Heart right ventricle (tissue), 16 donors: ENCODE measurements at places on chromosomes 16 and 17. TPM values are rescaled to one million over a fixed set of nuclear protein-coding genes. Genes with fewer than 3 reads are reported as not detected.
A peak's percentile ranks its signal among the peaks of the same experiment; 100 is the strongest.

GRCh38 chr16:53216798-53217197 is 162.0 kb downstream of the CHD9 start:
- peaks cover 95% of the 10 kb centered on the region for H3K4me1 ChIP-seq
- H3K4me3 ChIP-seq: no peak overlapping the region
- H3K36me3 ChIP-seq: no peaks in the 10 kb centered on the region
- H3K27ac ChIP-seq: no peak overlapping the region
- H3K27me3 ChIP-seq: no peaks in the 10 kb centered on the region

DNA sequence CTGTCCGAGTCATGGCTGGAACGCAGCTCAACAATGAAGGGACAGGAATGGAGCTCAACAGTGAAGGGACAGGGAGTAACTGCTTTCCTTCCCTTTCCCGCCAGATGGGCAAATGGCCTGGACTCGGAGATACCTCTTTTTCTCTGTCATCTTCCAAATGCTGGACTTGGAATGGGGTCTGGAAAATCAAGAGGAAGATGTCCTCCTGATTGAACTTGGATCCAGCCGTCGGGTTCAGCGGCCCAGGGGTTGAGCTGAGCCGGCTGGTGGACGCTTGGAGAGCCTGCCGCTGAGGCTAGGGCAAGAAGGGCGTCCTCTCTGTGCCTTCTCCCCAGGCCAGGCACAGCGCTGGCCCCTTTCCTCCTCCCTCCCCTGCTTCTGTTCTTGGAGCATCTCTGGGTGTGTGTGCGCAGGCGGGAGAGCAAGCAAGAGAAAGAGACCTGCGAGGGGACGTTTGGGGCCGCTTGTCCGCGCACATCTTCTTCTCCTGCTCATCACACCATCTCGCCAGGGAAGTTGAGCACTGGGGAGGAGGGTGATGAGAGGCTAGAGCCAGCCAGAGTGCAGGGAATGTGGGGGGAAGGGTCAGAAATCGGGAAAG is 6.6 kb downstream of the NEUROD2 start:
- DNase-seq: no peak
- peaks cover 100% of the 10 kb centered on the region for H3K27me3 ChIP-seq
- no peak overlapping the region for H3K27ac ChIP-seq
- H3K4me1 ChIP-seq: peaks cover 33% of the 10 kb centered on the region

DNA sequence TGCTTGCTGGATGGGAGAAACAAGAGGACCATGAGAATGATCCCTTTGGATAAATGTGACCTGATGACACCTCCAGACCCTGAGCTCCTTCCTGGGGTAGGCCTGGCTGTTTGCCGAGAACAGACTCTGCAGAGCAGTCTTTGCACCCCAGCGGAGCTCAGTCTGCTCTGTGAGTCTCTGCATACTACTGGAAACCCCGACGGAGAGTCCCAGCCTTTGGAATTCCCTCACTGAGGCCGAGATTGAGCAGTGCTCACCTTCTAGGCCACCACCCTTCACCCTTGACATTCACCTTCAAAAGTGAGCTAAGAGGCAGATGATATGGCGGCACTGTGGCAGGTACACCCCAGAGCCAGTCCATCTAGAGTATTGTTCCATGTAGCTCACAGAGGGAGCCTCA is 172.2 kb upstream of the CDH13 start:
- no peak for DNase-seq
- H3K27ac ChIP-seq: no peak overlapping the region
- H3K27me3 ChIP-seq: no peaks in the 10 kb centered on the region
- H3K4me1 ChIP-seq: no peaks in the 10 kb centered on the region

- peaks cover under 1% of the 10 kb centered on the region for H3K4me1 ChIP-seq
- peaks cover 22% of the 10 kb centered on the region for H3K27me3 ChIP-seq
- no peaks in the 10 kb centered on the region for H3K36me3 ChIP-seq
- DNase-seq: no peak
- no peak overlapping the region for H3K4me3 ChIP-seq
- H3K27ac ChIP-seq: no peak overlapping the region
These were observed 8.1 kb upstream of the EPX start for GRCh38 chr17:58184308-58184985.

DNA sequence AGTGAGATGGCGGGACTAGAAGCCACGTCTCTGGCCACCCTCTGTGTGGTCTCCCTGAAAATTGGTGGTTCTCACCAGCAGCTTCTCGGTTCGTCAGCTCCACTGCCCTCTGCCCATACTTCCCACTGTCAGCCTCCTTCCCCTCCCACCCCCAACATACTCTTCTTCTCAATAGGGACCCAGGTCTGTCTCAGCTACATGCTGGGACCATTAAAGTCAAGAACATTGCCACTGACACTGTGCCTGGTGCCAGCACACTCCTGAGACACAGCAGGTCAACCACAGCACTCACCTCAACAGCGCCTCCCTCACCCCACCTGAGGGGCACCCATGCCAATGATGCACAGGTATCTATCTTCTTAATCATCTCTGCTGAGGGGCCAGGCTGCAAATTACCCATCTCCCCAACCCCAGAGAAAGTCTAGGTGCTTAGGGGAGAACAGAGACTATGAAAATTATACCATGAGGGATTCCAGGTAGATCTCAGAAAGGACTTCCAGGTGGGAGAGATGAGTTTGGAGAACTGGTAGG is 1.3 kb downstream of the PLXDC1 start:
- H3K27me3 ChIP-seq: no peaks in the 10 kb centered on the region
- H3K4me1 ChIP-seq: peaks cover 32% of the 10 kb centered on the region
- H3K4me3 ChIP-seq: peak overlapping the region; percentile 57
- no peaks in the 10 kb centered on the region for H3K36me3 ChIP-seq

GRCh38 chr16:84608282-84608681 is 9.6 kb downstream of the COTL1 start:
- no peak for DNase-seq
- H3K27ac ChIP-seq: no peak overlapping the region

DNA sequence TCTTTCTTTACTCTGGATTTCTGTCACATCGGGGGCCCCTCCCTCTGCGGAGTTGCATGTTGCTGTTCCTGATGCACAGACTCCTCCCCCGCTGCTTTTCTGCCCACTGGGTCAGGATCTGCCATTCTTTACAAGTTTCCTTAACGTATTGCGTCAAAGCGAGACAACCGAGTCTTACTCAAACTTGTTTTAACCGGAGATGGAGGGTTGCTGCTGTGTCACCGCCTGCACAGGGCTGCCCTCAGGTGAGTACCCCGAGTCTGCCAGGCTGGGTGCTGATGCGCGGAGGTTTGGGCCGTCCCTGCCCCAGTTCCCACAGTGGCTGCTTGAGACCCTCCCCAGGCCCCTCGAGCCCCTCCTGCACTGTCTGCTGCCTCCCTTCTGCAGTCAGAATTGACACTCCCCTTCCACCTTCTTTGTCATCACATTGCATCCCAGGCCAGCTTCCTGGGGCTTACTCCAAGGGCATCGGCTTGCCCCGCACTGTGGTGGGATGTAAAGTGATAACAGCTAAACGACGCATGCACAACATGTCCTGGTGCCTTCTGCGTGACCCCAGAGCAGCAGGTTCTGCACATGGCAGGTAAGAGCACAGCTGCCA is 19.3 kb downstream of the CARHSP1 start:
- no peak overlapping the region for H3K4me3 ChIP-seq
- no peaks in the 10 kb centered on the region for H3K27me3 ChIP-seq

DNA sequence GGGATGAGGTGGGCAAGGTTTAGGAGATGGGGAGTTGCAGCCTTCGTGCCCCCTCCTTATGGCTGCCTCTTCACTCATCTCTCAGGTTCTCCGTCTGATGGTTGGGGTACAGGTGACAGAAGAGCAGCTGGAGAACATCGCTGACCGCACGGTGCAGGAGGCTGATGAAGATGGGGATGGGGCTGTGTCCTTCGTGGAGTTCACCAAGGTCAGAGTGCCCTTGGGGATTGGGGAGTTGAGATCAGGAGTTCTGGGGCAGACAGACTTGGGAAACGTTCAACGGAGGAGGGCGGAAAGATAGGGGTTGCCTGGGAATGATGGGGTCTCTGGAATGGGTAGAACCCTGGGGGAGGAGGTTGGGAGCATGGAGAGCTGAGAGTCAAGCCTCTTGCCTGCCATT is 2.3 kb downstream of the CHP2 start:
- H3K27ac ChIP-seq: no peak overlapping the region
- peaks cover 39% of the 10 kb centered on the region for H3K27me3 ChIP-seq
- DNase-seq: no peak
- H3K36me3 ChIP-seq: no peaks in the 10 kb centered on the region
- H3K4me1 ChIP-seq: peaks cover 9% of the 10 kb centered on the region
- no peak overlapping the region for H3K4me3 ChIP-seq

- H3K27me3 ChIP-seq: peaks cover 4% of the 10 kb centered on the region
- H3K27ac ChIP-seq: no peak overlapping the region
- H3K36me3 ChIP-seq: no peaks in the 10 kb centered on the region
These were observed 23.6 kb upstream of the WFDC1 start for GRCh38 chr16:84271037-84271436.

DNA sequence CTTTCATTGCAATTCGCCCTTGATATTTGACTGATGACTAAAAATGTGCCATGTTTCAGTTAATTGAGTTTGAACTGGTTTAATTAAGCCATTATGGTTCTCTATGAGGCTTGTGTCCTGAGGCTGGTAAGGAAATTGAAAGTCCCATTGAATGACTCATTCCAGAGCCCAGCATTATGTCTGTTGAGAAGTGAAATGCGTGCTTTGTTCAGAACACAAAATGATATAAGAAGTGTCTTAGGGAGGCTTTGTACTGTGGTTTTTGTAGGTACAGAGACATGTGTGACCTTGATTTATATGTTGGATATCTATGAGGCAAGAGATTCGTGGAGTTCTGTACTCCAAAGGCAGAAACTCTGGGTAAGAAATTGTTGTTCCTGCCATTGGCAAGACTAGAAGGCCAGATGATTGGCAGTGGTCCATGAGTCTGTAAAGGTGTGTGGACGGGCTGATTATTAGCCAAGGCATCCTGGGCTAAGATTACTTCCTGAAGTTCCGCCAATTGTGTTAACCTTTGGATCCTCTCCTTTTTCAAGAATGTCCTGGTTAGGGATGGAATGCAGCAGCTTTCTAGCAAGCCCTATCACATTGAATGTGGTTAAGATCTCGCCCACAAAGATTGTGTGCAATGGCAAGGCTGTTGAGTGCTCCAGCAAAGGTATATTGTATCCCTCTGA is 103.7 kb downstream of the NPIPB5 start:
- H3K4me3 ChIP-seq: no peak overlapping the region
- DNase-seq: no peak
- H3K36me3 ChIP-seq: no peaks in the 10 kb centered on the region
- H3K27me3 ChIP-seq: peaks cover 6% of the 10 kb centered on the region
- no peaks in the 10 kb centered on the region for H3K4me1 ChIP-seq

- no peak overlapping the region for H3K4me3 ChIP-seq
- H3K4me1 ChIP-seq: peaks cover 23% of the 10 kb centered on the region
- DNase-seq: no peak
- H3K36me3 ChIP-seq: peaks cover 11% of the 10 kb centered on the region
- H3K27me3 ChIP-seq: no peaks in the 10 kb centered on the region
These were observed 2.5 kb upstream of the VASN start for GRCh38 chr16:4369007-4369733.

- H3K4me1 ChIP-seq: peaks cover 9% of the 10 kb centered on the region
These were observed 16.3 kb upstream of the CACNG4 start for GRCh38 chr17:66948061-66948750.

DNA sequence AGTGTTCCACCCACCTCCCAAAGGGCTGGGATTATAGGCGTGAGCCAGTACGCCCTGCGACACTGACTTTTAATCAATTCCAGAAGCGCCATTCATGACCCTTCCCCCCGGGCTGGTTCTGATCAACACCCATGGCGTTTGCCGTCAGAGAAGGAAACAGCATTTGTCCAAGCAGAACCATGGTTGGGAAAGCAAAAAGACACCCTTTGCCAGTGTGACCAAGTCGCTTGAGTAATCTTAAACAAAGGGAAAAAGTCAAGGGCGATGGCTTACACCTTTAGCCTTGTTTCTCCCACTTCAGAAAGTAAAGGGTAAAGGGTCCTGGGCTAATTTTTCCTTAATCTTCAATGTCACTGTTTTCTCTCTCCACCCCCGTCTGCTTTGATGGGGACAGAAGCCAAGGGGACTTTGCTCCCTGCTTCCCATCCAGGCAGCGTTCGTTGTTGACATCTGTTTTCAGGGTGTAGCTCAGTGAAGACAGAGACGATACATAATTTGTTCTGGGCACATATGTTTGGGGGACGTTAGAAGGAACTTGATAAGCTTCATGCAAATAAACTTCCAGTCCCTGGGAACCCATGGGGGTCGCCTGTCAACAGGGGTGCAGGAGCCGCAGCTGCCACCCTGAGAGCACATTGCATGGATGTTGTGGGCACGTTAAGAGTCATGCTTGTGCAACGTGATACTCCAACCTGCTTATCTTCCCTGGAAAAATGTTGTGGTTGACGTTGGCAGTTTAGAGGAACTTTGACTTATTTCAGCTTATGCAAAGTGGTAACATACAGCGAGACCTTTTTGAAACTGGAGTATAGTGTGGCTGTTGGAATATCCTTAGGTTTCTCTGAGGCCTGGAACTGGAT is 50.6 kb upstream of the TANGO6 start:
- H3K27ac ChIP-seq: no peak overlapping the region
- DNase-seq: no peak
- no peak overlapping the region for H3K4me3 ChIP-seq
- H3K27me3 ChIP-seq: no peaks in the 10 kb centered on the region
- no peaks in the 10 kb centered on the region for H3K4me1 ChIP-seq

DNA sequence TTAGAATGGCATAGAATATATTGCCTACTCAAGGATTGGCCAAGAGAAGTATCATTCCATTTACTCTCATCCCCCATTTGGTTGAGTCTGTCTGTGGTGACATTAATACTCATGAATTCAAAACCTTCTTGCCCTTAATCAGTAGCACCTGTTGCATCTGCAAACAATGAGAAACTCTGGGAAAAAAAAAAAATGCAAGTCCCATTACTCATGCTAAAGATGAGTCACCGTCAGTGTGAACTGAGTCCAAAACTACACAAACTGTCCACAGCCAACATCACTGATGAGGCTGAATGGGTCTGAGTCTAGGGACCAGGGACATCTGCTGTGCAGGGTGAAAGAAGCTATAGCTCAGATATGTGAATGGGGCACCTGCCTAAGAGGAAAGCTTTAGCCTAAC is 96.9 kb upstream of the ADAMTS18 start:
- DNase-seq: no peak
- H3K27me3 ChIP-seq: no peaks in the 10 kb centered on the region
- no peak overlapping the region for H3K27ac ChIP-seq
- no peaks in the 10 kb centered on the region for H3K4me1 ChIP-seq

- no peaks in the 10 kb centered on the region for H3K36me3 ChIP-seq
- no peak overlapping the region for H3K4me3 ChIP-seq
- H3K27ac ChIP-seq: peak overlapping the region; percentile 88
- H3K27me3 ChIP-seq: no peaks in the 10 kb centered on the region
- DNase-seq: peak; percentile 10
- peaks cover 7% of the 10 kb centered on the region for H3K4me1 ChIP-seq
These were observed 26.2 kb upstream of the RFFL start for GRCh38 chr17:35089586-35090296.

GRCh38 chr16:56363181-56363716 is 62.1 kb downstream of the AMFR start:
- H3K27ac ChIP-seq: no peak overlapping the region
- no peaks in the 10 kb centered on the region for H3K27me3 ChIP-seq
- DNase-seq: no peak
- H3K4me1 ChIP-seq: no peaks in the 10 kb centered on the region

The ANKRD13B gene
- total RNA-seq: 4.6 TPM

The TERB1 gene
- total RNA-seq: not detected

The PRPSAP1 gene
- total RNA-seq: 43.7 TPM

The SLC2A4 gene
- 173 TPM for total RNA-seq

The CNOT1 gene
- 95.9 TPM for total RNA-seq

The PLLP gene
- 1.9 TPM for total RNA-seq
